ENCODE measurements at places on chromosomes 4 and X.

- DNase-seq: no peak
Measured at GRCh38 chr4:77037736-77038135, 38.1 kb downstream of the CCNI start.

GRCh38 chr4:80386281-80386886, 50.9 kb downstream of the CFAP299 start:
- no peak for DNase-seq

DNA sequence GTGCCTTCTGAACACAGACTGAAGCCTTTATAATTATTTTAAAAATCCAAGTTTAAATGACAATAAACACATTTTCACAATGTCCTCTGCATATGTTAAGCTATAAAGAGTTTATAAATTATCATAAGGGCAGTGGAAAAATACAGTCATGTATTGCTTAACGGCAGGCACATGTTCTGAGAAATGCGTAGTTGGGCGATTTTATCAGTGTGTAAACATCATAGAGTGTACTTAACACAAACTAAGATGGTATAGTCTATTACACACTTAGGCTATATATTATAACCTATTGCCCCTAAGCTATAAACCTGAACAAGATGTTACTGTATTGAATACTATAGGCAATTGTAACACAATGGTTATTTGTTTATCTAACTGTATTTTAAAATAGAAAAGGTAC, 254.7 kb downstream of the GABRG1 start:
- no peak for DNase-seq

DNA sequence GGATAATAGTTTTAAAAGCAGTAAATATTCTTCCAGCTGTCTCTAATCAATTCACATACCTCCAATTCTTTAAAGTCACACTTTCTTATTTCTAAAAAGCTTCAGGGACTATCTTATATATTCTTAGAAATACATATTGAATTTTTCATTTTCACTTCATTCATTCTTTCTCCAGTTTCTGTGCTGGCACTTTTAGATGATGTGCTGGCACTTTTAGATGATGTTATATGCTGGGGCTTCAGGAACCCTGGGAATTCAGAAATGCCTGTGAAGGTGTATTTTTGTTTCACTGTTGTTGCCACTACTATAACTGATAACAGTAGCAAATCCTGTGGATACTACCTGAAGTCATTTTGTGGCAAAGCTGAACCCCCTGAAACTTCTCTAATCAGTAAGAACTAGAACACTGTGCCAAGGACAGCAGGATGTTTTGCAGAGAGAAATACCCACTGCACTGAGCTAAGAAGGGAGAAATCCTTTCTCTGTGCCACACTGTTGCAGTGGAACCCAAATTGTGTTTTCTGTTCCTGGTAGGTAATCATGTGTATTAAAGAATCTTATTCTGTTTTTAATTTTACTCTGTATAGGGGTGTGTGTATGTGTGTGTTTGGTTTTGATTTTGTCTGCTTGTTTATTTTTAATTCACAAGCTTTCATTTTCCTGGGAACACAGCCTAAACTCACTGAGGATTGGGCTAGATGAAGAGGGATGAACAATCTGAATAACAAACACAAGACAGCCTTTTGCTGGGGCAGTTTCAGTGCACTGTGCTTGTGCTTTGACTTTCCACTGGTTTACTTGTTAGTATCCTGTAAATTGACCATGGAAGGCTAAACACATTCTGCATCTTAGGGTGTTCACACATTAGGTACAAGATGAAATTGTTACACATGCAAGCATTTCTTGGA, 898.3 kb downstream of the CCSER1 start:
- DNase-seq: no peak

DNA sequence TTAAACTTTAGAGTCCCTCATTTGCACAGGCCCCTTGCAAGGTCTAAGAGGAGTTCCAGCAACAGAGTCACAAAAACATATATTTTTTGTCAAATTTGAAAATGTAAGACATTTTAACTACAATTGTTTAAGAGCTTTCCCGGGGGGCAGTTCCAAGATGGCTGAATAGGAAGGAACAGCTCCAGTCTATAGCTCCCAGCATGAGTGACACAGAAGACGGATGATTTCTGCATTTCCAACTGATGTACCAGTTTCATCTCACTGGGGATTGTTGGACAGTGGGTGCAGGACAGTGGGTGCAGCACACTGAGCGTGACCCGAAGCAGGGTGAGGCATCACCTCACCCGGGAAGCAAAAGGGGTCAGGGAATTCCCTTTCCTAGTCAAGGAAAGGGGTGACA, 71.4 kb upstream of the NMU start:
- no peak for DNase-seq

GRCh38 chr4:53545273-53545672, 46.0 kb downstream of the LNX1 start:
- no peak for DNase-seq

- DNase-seq: no peak
Measured at GRCh38 chr4:113173793-113174264, 124.4 kb downstream of the ANK2 start.

DNA sequence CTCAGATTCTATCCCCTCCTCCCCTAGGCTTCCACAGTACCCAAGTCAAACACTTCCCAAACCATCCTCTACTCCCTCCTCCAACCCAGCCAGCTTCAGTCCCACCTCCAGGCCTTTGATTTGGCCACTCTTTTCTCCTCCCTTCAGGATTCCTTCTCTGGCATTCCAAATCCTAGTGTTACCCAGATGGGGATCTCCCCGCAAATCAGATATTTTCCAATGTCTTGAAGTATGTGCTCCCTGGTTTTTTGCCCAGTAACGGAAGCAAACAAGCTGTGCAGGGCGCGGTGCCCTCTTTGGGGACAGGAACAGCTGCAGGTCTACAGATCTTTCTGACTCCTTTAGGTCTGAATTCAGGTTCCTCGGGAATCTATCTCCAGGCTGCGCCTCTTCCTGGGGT, 2.2 kb upstream of the SYN1 start:
- DNase-seq: no peak

GRCh38 chr4:99845708-99846469, 29.3 kb downstream of the DAPP1 start:
- no peak for DNase-seq

GRCh38 chr4:38499101-38499500, 164.9 kb upstream of the KLF3 start:
- no peak for DNase-seq
